ENCODE measurements at places on chromosomes 7 and 10.

DNA sequence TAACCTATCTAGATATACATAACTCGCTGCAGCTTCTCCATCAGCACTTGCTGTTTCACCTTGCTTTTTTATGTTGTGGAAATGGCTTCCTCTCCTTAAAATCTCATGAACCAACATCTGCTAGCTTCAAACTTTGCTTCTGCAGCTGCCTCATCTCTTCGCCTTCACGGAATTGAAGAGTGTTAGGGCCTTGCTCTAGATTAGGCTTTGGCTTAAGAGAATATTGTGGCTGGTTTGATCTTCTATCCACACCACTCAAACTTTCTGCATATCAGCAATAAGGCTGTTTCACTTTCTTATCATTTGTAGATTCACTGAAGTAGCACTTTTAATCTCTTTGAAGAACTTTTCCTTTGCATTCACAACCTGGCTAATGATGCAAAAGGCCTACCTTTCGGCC lies 49.2 kb upstream of the AGR3 start:
- no peak for DNase-seq

DNA sequence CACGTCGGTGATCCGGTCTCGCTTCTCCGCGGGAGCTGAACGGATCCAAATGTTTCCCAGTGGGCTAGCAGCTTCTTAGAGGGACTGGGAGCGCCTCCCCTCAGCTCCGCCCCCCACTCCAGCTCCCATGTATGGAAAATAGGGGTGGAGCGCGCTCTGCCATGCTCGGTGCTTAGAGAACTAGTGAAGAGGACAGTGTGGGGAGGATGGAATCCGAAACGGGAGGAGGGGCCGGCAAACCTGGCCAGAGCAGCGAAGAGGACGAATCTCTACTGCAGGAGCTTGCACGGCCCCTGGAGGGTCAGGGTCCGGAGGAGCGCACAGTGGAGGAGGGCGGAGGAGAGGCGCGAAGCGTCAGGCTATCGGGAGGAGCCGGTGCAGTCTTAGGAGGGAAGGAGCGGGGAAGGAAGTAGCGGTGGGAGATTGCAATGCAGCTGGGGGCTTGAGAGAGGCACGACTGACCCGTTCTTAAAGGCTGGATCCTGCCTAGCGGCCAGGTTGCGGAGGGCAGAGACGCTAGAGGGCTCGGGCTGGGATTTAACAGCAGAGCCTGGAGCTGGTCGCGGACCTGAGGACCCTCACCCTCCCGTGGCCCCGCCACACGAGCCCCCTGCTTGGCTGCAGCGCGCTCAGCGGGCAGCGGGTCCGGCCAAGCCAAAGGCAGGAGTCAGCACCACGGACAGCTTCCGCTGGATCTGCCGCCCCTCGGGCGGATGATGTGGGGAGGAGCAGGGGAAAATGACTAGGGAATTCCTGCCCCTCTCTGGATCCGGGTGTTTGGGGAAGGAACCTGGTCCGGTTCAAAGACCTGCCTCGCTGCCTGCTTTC lies at the start of gene PRLHR:
Gene PRLHR, minus strand, starts transcription at position 51 of the 828 bp plus-strand sequence. CDS start 404 bp downstream, outside the sequence.
- DNase-seq = no peak

GRCh38 chr10:7491949-7492659 lies 81.3 kb upstream of the SFMBT2 start:
- no peak for DNase-seq

DNA sequence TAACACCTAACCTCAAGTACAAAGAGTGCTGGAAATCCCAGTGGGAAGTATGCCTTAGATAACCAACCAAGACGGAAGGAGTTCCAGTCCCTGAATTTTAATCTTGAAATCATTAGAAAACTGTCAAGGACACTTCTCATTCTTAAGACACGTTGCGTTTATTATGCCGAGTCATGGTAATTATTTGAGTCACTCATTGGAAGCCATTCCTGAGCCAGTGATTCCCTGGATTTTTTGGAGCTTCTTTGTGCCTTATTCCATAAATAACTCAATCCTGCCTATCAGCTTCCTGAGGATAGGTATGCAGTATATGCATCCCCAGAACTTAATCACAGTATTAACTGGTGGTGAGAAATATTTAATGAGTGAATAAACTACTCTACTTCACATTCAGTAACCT lies 77.4 kb downstream of the PPP1R17 start:
- no peak for DNase-seq

DNA sequence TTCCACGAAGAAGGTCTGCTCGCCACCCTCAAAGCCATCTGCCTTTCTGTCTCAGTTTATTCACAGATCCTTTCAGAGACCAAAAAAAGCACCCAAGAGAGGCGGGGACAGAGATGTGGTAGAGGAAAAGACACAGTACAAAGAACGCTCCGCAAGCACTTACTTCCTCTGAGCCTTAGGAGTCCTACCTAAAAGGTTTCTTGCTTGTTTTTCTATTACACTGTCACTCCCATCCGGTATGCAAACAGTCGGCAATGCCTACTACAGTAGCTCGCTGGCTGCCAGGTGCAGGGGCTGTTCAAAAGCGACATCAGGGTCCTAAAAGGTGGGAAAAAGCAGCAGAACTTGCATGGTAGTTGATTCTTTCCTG lies 816 bp downstream of the TECPR1 start:
- DNase-seq = no peak

DNA sequence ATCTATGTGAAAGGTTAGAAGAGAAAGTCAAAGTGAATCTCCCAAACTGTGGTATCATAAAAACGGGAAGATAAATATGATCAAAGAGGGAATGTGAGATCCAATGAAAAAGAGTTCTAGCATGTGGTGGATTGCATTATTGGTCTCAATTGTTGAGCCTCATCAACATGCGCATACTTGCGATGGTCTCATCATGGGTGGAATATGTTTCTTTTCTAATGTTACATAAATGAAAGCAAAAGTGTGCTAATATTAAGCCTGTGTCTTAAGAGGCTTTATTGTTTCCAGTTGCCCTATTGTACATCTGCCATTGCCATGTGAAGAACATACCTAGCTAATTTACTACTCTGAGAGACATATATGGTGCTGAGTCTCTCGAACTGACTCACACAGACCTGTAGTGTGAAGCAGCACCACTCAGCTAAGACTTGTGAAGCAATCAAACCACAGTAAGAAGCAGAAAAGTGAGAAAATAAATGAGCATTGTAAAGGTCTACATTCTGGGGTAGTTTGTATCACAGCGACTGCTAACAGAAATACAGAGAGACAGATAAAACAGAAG lies 645.5 kb upstream of the PCDH15 start:
- no peak for DNase-seq
